ENCODE measurements at places on chromosomes 1 and 21.

- DNase-seq: peak; percentile 77
Observed at GRCh38 chr21:29372063-29372802, 73.5 kb downstream of the BACH1 start.

GRCh38 chr1:21603177-21604138 is 65.7 kb downstream of the RAP1GAP start:
- DNase-seq: no peak

GRCh38 chr1:202270871-202271326 is 70.8 kb downstream of the UBE2T start:
- no peak for DNase-seq

GRCh38 chr1:180424848-180425457 is 77.4 kb downstream of the ACBD6 start:
- no peak for DNase-seq

DNA sequence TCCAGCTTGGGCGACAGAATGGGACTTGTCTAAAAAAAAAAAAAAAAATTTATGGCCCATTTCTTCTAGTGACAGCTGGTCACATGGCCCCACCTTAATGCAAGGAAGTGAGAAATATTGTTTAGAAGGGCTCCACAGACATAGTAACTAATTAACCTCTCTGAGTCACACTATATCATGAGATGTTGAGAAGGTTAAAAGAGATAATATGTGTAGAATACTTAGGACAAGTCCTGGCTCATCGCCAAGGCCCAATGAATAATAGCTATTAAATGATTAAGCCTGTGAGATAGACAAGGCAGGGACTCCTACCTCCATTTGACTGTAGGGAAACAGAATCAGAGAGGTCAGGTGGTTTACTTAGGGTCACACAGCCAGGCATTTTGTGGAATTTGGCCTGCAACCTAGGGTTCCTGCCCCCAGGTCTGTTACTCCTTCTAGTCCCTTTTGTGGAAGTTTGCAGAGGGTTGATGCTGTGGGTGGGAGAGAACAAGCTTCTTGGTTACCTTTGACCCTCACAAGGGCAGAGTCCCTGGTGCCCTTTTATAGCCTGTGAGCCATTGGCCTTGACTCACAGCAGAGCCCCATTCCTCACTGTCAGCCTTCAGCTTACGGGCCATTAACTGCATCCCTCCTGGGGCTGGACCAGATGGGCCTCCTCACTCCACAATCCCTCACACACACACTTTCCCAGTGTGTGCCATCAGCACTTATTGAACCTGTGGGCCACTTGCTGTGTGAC is 48.5 kb downstream of the OPRD1 start:
- DNase-seq: no peak

DNA sequence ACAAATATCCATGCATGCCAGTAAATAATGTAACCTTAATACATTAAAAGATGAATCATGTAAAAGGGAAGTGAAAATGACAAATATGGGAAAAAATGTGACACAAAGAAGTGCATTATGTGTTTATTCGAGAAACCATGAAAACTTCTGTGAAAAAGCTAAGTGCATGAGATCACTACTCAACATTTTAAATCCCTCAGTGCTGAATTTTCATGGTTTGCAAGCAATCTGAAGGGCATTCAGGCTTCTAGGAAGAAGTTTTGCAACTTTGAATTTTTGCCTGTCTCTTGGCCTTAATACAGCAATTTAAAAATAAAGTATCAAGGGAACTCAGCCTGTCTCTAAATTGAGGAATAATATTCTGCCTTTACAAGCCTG is 78.2 kb downstream of the MAP3K7CL start:
- no peak for DNase-seq

GRCh38 chr1:66172272-66172671 is 361.7 kb upstream of the SGIP1 start:
- DNase-seq: no peak

- peak; percentile 82 for DNase-seq
Observed at GRCh38 chr1:186722711-186723309, 42.6 kb upstream of the PTGS2 start.

- DNase-seq: no peak
Observed at GRCh38 chr1:247840818-247841217, 878 bp downstream of the OR11L1 start.

GRCh38 chr1:39733161-39733560 is 5.5 kb upstream of the PPIE start:
- DNase-seq: no peak

DNA sequence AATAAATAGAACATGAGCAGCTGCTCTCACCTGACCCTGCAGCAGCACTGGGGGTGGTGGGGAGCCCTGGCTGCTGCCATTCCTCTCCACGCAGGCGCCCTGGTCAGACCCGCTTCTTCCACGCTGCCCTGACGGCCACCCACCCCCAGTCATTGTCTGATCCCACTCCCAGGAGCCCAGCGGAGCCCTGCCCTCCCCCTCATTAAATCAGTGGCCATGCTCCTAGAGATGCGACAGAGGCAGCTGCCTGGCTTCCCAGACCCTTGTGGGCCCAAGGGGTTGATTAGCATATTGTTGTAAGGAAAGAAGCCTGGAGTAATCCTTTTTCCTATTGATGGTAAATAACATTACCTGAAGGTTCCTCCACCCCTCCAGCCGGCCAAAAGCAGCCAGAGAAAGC is 301.5 kb downstream of the RRAGC start:
- no peak for DNase-seq

- no peak for DNase-seq
Observed at GRCh38 chr21:17690078-17690494, 77.4 kb upstream of the BTG3 start.

DNA sequence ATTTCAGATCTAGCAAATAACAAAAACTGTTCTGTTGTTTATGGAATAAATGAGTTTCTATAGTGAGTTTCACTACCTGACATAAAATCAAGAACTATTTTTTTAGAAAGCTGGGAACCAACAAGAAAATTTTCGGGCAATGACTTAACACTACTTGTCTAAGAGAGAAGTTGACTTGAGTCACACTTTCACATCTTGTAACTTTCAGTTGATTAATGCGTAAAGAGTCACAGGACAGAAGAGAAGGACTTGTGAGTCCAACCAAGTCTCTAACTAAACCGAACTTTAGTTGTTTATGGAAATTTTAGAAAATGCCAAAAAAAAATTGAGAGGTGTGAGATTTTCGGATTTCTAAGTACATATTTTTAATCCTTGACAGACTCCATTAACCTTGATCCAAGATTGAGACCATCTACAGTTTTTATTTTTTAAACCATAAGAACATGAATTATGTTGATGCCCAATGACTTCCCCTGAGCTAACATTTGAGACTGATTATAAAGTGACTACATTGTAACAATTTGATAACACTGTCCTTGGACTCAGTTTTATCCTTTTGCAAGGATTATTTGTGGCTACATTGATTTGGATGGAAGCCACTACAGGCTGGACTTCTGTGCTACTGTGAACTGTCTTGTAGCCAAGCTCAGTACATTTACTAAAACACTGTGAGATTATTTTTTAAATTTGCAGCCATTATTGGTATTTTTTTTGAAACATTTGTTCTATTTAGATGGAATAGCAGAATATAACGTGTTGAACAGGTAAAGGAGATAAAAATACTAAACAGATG is 284.0 kb downstream of the PTPRC start:
- no peak for DNase-seq

- DNase-seq: no peak
Observed at GRCh38 chr1:170145061-170145460, 698 bp upstream of the NTMT2 start.

- no peak for DNase-seq
Observed at GRCh38 chr1:213675043-213675442, 312.7 kb upstream of the PROX1 start.

- no peak for DNase-seq
Observed at GRCh38 chr1:244335456-244335855, 116.3 kb downstream of the ADSS2 start.

- no peak for DNase-seq
Observed at GRCh38 chr1:89791064-89791726, 29.6 kb upstream of the LRRC8D start.

DNA sequence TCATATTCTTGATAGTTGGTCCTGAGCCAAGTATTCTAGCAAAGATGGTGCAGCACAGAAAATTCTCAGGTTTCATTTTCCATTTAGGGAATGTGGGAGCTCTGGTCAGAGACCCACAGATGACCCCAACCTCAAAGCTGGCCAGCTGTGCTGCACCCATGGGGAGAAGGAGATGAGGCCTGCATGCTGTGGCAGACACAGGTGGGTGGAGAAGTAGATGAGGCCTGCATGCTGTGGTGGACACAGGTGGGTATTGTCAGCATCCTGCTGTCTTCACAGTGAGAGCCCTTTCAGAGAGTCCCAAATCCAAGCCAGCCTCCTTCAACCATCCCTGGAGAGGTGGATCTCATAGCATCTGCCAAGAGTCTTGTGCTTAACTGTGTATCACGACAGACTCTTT is 77.7 kb downstream of the DSCAM start:
- DNase-seq: peak; percentile 61

DNA sequence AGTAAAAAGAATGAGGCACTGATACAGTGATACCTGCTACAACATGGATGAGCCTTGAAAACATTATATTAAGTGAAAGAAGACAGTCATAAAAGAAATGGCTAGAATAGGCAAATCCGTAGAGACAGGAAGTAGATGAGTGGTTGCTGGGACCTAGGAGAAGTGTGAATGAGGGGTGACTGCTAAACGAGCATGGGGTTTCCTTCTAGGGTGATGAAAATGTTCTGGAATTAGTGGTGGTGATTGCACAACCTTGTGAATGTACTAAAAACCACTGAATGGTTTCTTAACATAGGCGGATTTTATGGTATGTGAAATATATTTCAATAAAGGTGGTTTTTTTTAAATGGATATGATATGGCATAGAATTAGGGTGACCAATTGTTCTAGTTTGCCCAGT is 12.6 kb upstream of the SERINC2 start:
- no peak for DNase-seq

DNA sequence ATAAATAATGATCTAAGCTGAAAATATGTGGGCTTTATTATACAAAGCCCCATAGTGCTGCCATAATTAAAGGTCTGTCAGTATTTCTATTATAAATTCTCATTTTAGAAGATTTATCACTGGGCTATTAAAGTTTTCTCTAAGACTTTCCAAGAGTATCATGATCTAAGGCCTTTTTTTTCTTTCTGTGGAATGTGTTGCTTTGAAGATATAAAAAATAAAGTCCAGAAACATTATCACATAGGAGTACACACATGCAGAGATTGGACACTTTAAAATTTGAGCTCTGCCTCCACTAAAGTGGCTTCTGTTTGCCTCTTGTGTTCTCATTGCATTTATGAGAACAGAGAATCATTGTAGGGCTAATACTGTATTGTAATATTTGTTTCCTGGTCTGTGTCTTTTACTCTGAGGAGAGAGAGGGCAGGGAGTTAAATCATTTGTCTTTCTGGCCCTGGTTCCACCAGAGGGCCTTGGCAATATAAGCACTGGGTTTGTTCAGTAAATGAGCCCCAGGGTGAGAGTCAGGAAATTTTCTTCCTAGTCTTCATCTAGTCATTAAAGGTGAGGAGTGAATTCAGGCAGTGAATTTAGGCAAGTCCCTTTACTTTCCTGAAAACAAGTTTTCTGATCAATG is 70.2 kb downstream of the NFIA start:
- no peak for DNase-seq

GRCh38 chr1:99004254-99004860 is 304 bp downstream of the PLPPR5 start:
- peak; percentile 15 for DNase-seq

GRCh38 chr1:25728301-25728935 is 71.6 kb upstream of the SELENON start:
- DNase-seq: no peak

DNA sequence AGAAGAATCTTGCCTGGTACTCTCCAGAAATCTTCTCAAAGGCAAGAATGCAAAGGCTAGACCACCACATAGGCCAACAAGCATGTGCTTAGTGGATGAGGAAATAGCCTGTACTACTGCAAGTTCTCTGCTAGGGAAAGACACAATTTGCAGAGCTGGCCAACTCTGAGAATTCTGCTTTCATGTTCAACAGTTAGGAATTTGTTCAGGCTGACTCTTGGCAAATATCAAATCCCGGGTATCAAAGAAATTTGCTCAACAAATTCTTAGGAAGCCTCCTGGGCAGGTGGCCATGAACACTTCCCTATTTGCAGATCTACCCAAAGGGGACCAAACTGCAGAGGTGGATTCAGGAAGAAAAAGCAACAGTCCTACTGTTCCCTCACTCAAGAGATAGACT is 15.0 kb upstream of the H3-3A start:
- no peak for DNase-seq

- no peak for DNase-seq
Observed at GRCh38 chr1:147721716-147722115, 38.7 kb downstream of the GJA5 start.

DNA sequence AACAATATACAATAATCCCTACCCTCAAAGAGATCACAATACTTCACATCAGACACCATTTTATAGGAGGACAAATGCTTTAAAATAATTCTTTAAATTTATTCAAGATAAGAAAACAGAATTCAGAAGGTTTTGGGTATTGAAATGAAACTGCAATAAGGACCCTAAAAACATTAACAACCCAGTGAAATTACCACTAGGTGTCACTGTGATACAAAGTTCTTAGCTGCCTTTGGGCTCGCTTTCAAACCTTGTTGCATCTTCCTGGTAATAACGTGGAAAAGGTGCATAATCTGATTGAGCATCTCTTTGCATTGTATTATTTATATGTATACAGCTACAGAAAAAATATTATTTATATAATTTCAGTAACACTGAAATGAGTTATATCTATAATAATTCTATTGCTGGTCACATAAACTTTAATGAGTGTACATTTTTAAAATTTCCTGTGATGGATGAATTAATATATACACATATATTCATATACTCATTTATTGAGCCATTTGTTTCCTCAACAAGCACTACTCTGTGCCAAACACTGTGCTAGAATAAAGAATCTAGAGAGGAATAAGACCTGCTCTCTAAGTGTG is 185.2 kb downstream of the FAF1 start:
- DNase-seq: peak; percentile 31

- no peak for DNase-seq
Observed at GRCh38 chr21:37558676-37559211, 192.2 kb downstream of the DYRK1A start.

GRCh38 chr1:170114906-170115305 is 30.9 kb upstream of the NTMT2 start:
- DNase-seq: peak; percentile 44
